Urinary bladder (tissue), 4 donors: ENCODE measurements at places on chromosomes 1 and 21. TPM values are rescaled to one million over a fixed set of nuclear protein-coding genes. Genes with fewer than 3 reads are reported as not detected.

DNA sequence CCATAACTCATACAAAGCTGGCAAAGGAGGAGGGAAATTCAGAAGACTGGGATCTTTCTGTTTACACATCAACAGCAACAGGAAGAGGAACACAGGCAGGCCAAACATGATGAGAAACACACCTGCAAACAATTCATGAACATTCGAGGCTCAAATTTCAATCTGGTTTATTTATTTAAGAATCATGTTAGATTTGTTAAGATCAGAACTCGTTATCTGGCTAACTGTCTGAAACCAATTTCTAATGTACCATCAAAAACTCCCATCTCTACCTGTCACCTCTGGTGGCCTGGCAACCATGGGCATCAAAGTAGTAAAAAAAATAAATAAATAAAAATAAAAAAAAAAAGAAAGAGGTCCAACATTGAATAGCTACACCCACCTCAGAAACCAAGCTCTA is 9.8 kb downstream of the LBR start:
- no peak for DNase-seq

DNA sequence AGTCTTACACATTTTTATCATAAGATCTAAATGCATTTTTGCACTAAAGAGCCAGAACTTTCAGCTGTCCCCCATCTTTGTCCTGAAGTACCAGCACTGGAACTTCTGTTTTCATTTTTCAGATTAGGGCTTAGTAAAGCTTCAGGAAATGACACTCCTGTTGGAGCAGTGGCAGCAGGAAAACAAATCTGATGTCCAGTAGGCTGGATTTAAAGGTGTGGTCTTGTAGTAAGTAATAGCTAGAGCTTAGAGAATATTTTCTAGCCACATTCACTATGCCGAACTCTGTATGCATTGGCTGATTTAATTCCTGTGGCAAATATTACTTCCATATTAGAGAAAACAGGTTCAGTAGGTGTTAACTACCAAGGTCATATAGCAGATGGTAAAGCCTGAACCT is 103.6 kb downstream of the PTBP2 start:
- DNase-seq = no peak

DNA sequence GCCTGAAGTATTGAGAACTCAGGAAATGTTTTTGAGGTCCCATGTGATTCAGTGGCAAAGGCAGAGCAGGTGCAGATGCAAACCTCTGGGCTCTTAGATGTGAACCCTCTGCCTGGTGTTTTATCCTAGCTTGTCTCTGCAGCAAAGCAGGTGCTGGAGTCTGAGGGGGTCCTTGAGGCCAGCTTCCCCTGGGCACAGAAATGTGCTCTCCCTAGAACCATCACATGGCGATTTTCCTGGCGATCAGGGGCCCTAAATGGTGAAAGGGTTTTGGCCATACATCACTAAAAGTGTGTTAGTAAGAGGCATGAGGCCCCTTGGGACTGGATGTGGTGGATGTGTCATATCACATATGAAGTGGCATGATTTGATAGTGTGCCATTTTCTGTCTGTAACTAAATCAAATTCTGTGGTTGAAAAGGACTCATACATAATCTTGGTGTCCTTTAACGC is 144.8 kb downstream of the ST6GALNAC3 start:
- no peak for DNase-seq

DNA sequence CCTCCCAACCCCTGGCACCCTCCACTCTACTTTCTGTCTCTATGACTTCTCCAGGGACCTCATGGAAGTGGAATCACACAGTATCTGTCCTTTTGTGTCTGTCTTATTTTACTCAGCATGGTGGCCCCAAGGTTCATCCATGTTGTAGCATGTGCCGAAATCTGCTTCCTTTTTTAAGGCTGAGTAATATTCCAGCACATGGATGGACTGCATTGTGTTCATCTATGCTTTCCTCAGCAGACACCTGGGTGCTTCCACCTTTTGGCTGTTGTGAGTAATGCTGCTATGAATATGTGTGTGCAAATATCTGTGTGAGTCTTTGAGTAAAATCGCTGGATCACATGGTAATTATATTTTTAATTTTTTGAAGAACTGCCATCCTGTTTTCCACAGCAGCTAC is 1.6 kb upstream of the PFKL start:
- DNase-seq = no peak

DNA sequence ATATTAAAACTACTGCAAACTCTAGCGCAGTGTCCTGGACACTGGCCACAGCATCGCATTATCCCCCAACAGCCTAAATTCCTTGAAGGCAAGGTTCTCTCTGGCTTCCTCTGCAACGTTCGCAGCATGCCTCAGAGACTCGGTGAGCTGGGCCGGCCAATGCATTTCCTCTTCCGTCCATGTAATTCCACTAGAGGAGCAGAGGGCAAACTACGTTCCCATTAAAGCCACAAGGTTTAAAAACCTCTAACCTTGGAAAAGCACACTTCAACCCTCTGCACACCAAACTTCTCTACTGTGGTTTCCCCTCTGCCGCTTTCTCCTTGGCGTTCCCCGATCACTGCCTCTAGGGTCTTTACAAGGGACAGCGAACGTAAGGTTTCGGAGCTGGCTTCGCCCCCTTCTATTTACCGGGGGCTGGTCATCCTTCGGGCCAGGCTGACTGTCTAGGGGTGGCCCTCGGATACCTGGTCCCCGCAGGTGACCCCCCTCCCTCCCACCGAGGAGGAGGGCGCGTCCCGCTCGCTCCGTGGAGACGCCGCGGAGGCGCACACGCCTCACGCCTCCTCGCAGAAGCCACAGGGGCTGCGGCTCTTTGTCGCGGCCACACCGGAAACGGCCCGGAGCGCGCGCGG is 456 bp upstream of the SMYD2 start:
- DNase-seq = no peak

GRCh38 chr1:91546301-91546581 is 45.6 kb downstream of the CDC7 start:
- DNase-seq = no peak

Gene NHLH1
- polyA plus RNA-seq = 0.05 TPM

Gene AMY2A
- not detected for polyA plus RNA-seq

Gene DENND4B
- 25.1 TPM for polyA plus RNA-seq

Gene SLC45A3
- 2.3 TPM for polyA plus RNA-seq
